ENCODE measurements at places on chromosomes 12 and 14. TPM values are rescaled to one million over a fixed set of nuclear protein-coding genes. Genes with fewer than 3 reads are reported as not detected.

DNA sequence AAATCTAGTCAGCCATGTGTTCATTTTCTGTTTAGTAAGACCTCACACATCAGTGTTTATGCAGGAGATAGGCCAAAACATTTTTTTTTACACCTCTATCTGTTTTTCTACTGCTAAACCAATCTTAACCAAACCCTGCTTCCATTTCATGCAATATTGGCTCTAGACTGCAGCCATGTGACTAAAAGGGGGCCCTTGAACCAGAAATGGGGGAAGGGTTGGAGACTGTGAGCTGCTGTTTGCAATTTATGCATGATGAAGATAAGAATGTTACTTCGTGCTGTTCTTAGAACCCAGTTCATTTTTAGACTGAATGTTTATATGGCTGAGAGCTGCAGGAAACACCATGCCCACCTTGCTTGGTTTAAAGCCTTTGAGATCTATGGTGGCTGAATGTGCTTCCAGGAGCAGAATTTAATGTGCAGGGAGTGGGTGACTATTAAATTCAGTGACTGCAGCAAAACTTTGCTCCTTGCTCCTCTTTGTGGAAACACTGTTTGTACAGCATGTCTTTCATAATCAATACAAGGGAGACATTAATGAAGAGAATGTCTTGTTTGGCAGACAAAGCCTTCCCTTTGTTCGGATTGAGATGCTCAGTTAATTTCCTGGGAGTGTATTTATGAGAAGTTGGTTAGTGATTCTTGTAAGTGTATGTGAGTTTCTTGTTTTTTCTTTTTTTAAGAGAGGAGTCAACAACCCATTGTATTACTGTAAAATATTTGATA is 53.6 kb downstream of the CHST11 start:
- no peak for DNase-seq

DNA sequence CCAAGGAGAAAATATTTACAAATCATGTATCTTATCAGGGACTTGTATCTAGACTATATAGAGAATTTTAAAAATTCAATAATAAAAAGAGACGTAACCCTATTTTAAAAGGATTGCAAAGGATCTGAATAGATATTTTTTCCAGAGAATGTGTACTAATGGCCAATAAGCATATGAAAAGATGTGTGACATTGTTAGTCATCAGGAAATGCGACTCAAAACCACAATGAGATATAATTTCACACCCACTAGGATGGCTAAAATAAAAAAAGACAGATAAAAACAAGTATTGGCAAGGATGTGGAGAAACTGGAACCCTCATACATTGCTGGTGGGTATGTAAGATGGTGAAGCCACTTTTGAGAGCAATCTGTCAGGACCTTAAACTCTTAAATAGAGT is 141.9 kb upstream of the BMP4 start:
- DNase-seq = no peak

DNA sequence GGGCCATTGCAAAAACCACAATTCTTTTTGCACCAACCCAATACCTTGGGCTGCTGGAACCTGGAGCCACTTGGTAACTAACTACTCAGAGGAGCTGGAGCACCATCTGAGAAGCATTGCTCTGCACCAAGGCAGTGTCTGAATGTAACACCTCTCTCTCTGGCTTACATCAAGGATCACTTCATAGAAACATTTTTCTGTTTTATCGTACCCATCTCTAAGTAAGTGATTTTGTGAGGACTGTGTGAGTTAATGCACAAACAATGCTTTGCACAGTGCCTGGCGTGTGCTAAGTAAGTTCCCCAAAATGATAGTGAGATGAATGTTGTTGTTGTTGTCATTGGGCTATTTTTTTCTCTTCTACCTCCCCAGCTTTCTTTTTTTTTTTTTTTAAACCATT is 111.4 kb downstream of the ADCK1 start:
- DNase-seq = no peak

Gene MYO1A
- total RNA-seq = not detected

Gene KCNH3
- total RNA-seq = 0.30 TPM

Gene PZP
- 0.35 TPM for total RNA-seq

Gene P3H3
- 11.5 TPM for total RNA-seq

All from left ventricle myocardium superior (tissue), 1 donor.